ENCODE measurements at places on chromosomes 2 and 18.

GRCh38 chr18:36695806-36696205 lies 133.0 kb downstream of the TPGS2 start:
- DNase-seq: no peak

DNA sequence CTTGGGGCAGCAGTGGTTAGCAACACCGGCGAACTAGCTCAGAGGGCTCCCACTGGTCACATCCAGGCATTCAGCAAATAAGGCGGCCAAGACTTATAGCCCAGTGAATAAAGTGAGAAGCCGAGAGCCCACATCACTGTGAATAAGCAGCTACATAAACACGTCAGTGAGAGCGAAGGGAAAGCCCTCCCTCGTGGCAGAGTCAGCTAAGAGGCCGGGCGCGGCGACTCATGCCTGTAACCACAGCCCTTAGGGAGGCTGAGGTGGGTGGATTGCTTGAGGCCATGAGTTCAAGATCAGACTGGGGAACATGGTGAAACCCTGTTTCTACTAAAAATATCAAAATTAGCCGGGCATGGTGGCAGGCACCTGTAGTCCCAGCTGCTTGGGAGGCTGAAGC lies 5.2 kb downstream of the D2HGDH start:
- DNase-seq: no peak

- no peak for DNase-seq
These were observed 79.3 kb downstream of the TGFA start for GRCh38 chr2:70474256-70474848.

DNA sequence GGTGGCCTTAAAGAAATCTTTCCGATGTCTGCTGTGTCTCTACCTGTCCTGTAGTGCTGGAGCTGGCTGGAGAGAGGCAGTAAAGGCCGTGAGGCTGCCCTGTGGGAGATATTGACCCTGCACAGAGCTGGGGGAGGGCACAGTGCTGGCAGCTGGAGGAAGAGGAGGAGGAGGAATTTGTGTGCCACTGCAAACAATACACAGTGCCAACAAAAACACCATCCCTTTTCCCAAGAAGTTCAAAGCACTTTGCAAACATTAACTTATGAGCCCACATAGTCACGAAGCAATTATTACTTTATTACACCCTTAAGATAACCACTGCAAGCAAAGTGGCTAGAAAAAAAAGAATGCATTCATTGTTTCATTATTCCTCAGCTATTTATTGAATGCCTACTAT lies 45.0 kb upstream of the CYTIP start:
- no peak for DNase-seq

DNA sequence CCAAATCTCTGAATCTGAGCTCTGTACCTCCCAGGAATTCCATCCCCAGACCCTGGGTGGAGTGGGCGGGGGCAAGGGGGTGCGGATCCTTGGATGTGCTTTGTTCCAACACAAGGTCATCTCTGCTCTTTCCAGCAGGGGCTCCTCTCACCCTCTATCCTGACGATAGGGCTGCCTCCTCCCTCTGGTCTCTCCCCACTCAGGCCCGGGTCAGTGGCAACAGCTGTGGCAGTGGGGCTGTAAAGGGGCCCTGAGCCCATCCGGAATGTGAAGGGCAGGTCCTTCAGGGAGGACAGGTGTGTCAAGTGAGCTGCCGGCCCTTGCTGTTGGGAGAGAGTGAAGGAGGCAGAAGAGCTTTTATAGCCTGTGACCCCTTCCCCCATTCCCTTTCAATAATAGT lies 167.8 kb downstream of the CELF4 start:
- DNase-seq: no peak

DNA sequence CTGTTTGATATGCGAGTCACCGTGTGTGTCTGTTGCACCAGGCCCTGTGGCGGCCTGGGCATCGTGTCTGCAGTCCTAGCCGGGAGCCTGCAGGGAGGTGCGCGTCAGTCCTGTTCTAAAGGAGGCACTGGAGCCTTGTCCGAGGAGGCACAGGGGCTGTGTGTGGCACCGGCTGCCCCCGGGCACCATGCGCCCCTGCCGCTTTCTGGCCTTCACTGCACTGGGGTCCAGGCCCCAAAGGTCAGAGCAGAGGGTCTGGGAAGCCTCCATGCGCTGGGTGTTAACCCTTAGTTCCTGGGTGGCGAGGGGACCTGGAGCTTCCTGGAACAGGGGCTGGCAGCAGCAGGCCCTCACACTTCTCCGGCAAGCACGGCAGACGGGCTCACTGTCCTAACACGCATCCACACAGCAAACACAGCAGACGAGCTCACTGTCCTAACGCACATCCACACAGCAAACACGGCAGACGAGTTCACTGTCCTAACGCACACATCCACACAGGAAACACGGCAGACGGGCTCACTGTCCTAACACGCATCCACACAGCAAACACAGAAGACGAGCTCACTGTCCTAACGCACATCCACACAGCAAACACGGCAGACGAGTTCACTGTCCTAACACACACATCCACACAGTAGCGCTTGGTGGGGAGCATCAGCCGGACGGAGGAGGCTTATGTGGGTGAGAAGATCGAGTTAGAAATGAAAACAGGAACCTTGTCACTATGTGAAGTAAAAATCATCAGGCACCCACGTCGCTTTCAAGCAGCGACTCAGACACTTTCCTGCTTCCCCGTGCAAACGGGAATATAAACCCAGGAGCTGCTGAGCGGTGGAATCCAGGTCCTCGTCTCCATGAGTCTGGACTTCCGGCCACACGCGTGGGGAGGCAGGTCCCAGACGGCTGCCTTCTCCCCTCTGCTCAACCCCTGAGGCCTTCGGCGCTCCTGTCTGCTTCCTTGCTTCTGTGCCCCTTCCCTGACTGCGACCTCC lies 65.3 kb downstream of the TPO start:
- no peak for DNase-seq

DNA sequence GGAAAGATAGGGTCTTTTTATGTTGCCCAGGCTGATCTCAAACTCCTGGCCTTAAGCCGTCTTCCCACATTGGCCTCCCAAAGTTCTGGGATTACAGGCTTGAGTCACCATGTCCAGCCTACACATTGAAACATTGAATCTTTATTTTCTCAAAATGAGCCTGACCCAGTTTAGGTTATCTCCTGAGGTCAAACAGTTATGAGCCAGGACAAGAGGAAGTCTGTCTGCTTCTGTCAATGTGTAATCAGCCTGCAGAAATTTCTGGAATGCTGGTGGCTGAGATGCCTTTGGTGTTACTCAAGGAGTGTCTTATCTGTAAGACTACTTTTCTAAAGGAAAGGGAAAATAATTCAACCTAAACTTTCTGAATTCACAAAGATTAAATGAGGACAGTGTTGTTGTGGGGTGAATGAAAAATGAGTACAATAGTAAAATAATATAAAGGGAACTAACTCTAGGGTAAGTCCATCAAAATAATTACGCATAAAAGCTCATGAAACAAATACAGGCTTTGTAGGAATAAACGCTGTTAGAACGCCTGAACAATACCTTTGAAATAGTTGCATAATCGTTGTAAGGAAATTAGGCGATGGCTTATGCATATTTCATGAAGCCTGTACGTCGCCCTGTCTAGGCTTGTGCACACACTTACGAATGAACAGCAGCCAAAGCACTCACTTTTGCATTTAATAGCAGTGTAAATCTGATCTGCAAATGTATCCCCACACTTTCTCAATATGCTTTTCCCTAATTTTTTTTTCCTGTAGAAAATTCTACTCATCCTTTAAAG lies 260.8 kb downstream of the RDH14 start:
- no peak for DNase-seq

GRCh38 chr2:106138543-106139237 lies 55.4 kb downstream of the UXS1 start:
- DNase-seq: no peak

DNA sequence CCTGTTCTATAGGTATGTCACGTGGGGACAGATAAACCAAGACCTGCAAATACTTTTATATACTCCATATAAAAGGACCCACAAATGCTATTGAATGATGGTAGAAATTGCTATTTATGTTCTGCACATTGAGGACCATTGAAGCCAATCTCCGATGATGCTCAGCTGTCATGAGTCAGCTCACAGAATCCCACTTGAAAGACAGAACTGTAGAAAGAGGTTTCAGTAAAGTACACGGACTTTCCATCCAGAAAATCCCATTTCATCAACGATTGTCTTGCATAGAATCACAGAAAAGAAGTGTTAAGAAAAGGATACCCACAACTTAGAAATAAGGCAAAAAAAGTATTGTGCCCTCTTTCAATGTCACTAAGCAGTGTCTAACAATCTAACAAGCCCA lies 169.0 kb upstream of the COPS8 start:
- no peak for DNase-seq

DNA sequence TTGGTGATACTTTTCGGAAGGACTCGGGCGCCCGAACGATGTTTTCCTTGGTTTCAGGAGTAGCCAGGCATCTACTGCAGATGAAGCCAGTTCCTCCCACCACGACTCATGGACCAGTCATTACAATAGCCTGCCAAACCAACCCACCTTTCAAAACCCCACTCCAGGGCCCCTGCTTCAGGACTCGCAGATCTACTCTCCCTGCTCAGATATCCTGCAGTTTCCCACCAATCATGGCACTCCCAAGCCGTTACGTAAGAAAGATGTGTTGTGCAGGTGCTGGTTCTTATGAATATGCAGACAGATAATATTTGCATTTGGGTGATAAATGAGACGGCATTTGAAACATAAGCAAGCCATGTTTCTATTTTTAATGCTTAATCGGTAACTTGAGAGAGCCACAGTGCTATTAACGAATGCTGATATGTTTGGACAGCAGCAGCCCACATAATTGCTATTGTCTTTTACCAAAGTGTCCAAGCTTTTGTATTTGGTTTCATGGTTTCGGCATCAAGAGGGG lies 3.5 kb upstream of the CYS1 start:
- DNase-seq: no peak

GRCh38 chr2:15315411-15315810 lies 245.7 kb downstream of the NBAS start:
- DNase-seq: no peak

DNA sequence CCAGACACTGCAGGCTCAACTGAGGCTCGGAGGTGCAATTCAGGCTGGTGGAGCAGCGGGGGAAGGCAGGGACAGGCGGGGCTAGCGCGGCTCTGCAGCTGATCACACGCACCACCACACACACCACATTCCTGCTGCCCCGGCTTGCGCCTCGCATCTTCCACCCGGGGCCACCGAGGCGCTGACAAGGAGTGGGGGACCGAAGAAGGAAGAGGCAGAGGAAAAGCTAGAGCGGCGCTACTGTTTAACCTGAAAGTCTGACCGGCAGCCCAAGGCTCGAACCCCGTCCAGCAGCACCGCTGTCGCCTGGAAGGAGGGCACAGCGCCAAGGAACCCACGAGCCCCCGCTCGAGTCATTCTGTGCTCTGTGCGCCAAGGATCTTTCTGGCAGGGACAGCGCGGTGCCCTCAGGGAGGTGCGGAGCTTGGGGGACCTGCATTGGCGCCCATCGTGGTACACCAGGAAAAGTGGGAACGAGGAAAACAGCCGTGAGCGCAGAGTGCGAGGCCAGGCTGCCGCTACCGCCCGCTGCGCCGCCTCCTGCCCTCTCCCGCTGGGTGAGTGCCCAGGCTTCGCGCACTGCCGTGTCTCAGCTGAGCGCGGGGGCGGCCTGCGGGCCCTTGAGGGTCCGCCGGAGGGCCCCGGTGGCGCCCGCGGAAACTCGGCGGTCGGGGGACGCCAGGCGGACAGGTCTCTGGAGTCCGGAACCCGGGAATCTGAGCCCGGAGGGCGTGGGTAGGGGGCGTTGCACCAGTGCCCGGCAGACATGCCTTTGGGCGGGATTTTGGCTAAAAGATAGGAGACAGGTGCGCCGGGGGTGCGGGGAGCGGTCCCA lies 860 bp upstream of the KCNJ3 start:
- no peak for DNase-seq

- DNase-seq: no peak
These were observed 393.0 kb downstream of the ALK start for GRCh38 chr2:29528371-29528770.

GRCh38 chr2:240928476-240929363 lies 22.6 kb downstream of the CROCC2 start:
- no peak for DNase-seq

DNA sequence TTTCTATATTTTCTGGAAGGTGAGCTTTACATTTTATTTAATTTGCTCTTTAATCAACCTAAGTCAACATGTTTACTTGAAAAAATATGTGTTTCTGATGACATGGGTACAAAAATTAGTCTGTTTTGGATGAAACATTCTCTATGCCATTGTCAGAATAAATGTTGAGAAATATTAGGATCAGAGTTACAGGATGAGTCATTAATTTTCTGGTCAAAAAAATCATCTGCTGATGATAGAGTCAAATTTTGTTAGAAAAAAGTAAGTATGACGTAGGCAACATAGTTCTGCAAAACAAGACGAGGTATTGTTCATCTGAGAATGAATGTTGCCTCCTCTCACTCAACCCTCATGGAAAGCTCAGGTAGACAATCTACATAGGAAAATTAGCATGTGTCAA lies 107.6 kb upstream of the CAVIN2 start:
- DNase-seq: no peak

- peak; percentile 46 for DNase-seq
These were observed 96.1 kb upstream of the ODC1 start for GRCh38 chr2:10544252-10544651.

DNA sequence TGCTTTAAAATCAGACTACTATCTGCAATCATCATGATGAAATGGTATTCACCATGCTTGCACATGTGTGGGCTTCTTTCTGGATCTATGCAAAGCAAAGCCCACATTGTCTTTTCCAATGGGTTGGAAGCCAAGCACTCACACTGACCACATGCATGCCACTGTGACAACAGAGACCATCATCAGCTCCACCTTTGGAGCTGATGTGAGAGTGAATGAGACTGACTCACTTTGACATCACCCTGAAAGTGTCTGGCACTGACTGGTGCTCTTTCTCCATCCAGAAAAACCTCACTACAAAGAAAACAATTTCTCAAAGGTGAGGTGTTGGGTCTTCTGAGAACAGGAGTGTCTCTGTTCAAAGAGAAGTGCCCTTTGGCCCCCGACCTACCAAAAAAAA lies 4.7 kb downstream of the MYO5B start:
- no peak for DNase-seq

- DNase-seq: no peak
These were observed 422.9 kb upstream of the TRIB2 start for GRCh38 chr2:12293874-12294273.

GRCh38 chr18:43238429-43238828 lies 38.9 kb downstream of the SYT4 start:
- DNase-seq: no peak

- no peak for DNase-seq
These were observed 138.7 kb downstream of the CERS6 start for GRCh38 chr2:168594778-168595177.

DNA sequence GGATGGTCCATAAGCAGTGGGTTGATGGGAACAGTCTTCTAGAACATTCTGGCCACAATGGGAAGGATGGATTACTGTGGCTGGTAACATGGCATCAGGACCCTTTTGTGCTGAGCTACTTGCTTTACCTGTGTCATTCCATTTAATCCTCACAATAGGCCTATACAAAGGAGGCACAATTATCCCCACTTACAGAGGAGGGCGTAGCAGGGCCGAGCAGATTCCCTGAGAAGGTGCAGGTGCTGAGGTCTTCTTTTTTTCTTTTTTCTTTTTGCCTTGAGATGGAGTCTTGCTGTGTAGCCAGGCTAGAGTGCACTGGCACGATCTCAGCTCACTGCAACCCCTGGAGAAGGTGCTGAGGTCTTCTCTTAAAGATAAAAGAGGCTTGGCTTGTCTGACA lies 6.7 kb upstream of the LRRC30 start:
- DNase-seq: no peak

GRCh38 chr2:157184161-157184895 lies 73.2 kb upstream of the GALNT5 start:
- no peak for DNase-seq

GRCh38 chr2:17101091-17101490 lies 417.1 kb downstream of the RAD51AP2 start:
- no peak for DNase-seq

- no peak for DNase-seq
These were observed 12.9 kb downstream of the UBR3 start for GRCh38 chr2:169839954-169840746.
